ENCODE measurements at places on chromosomes 6 and 20.

GRCh38 chr6:21001736-21002135 is 467.5 kb downstream of the CDKAL1 start:
- no peak for DNase-seq

DNA sequence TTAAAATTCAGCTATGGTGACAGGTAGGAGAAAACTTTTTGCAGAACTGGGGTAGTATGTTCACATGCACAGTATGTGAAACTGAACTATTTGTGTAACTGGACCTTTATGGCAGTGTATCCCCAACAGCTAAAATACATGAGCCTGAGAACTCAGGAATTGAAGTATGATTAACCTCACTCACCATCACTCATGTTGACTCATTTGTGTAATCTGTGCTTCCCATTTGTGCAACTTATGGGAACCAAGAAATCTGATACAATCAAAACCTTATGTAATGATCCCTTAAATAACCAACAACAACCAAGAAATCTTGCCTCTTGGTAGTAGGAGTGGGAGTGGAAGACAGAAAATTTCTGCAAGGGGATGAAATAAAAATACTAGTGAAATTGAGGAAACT is 674.9 kb downstream of the HDGFL1 start:
- no peak for DNase-seq

DNA sequence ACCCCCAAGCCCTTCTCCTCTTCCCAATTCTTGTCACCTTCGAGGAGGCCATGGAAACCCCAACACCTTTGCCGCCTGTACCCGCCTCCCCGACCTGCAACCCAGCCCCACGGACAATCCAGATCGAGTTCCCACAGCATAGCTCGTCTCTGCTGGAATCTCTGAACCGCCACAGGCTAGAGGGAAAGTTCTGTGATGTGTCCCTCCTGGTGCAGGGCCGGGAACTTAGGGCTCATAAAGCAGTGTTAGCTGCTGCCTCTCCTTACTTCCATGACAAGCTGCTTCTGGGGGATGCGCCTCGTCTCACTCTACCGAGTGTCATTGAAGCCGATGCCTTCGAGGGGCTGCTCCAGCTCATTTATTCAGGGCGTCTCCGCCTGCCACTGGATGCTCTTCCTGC is 675 bp downstream of the ZBTB9 start:
- DNase-seq = no peak

DNA sequence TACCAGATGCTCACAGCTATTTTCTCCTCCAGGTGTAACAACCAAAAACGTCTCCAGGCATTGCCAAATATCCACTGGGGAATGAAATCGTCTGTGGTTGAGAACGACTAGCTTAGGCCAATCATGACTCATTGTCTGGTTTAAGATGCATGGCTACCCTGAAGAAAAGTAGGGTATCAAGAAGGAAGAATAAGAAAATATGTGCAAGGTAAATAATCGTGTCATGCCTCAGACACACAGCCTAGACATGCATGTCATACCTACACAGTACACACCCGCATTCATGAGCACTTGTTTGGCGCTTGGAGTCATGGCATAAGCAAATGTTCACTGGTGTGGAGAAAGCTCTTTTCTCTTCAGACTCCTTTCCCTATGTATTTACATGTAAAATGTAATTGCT is 745.7 kb downstream of the MAFB start:
- no peak for DNase-seq

DNA sequence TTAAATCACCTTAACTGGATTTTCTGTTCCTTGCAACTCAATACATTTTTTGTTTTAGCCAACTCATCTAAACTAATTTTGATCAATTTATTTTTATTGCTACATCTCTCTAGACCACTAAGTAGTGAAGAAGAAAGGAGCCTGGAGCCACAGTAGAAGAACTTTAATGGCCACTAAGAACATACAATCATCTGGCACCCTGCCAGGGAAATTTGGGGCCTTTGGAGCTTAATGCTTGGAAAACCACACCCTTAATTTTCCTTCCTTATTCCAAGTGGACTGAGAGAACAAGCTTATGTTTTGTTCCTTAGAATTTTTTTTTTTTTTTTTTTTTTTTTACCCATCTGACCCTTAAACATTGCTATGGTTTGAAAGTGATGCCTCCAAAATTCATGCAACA is 12.0 kb upstream of the GMDS start:
- DNase-seq = no peak

DNA sequence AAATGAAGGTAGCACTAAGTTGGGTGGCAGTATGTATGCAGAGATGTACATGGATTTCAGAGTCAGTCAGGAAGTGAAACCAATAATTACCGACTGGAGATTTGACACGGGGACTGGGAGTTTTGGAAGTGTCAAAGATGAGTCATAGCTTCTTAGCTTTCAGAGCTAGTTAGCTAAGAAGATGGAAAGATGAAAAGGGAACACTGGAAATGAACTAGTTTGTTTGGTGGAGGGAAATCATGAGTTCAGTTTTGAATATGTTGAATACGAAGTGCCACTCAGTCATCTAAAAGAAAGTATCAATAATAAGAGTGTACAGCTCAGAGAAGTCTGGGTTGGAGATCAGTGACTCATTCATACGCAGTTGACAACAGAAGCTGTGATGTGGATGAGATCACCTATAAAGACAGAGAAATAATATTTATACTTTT is 7.5 kb downstream of the ESF1 start:
- no peak for DNase-seq

GRCh38 chr6:118667988-118668387 is 16.6 kb upstream of the CEP85L start:
- DNase-seq = no peak

GRCh38 chr6:44116641-44117382 is 10.4 kb downstream of the MRPL14 start:
- DNase-seq = no peak

DNA sequence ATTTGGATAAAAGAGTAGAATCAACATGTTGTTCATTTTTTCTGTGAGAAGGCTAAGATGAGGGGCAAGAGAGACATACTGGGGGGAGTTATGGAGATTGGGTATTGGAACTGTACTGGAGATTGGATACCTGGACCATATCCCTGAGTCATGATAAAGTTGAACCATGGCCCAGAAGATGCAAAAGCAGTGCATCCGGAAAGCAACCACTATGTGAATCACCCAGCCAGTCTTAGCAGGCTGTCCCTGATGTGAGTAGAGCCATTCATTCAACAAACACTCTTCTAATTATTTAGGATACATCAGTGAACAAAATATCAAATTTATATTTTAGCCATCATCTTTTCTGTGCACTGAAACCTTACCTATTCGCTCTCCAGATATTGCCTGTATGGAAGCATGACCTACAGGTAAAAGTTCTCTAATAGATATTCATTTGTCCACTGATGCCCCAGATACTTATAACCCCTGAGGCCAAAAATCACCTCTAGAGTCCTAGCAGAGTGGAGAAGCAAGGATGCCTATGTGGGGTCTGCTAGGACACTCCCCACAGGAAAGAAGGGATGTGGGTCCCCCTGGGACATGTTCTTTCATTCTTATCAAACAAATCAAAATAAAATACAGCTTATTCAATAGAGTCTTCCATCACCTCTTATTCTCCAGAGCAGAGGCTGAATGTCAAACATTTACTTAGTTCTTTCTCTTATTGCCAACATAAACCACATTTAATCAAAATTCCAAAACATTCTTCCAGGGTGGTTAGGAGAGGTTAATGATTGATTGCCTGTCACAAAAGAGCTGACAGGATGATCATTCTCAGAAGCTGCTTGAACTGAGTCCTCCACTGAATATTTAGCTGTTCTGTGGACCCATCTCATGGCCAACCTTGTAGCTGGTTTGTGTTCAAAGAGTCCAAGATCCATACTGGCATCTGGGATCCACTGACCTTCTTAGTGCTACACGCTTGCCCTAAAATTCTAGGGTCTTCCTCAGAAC is 37.0 kb upstream of the PKHD1 start:
- no peak for DNase-seq

GRCh38 chr6:136134751-136135150 is 115.4 kb downstream of the MTFR2 start:
- no peak for DNase-seq

GRCh38 chr6:105609375-105609991 is 206.6 kb upstream of the PREP start:
- peak; percentile 57 for DNase-seq

GRCh38 chr6:170584954-170585498 is 589 bp upstream of the PDCD2 start:
- DNase-seq = no peak

DNA sequence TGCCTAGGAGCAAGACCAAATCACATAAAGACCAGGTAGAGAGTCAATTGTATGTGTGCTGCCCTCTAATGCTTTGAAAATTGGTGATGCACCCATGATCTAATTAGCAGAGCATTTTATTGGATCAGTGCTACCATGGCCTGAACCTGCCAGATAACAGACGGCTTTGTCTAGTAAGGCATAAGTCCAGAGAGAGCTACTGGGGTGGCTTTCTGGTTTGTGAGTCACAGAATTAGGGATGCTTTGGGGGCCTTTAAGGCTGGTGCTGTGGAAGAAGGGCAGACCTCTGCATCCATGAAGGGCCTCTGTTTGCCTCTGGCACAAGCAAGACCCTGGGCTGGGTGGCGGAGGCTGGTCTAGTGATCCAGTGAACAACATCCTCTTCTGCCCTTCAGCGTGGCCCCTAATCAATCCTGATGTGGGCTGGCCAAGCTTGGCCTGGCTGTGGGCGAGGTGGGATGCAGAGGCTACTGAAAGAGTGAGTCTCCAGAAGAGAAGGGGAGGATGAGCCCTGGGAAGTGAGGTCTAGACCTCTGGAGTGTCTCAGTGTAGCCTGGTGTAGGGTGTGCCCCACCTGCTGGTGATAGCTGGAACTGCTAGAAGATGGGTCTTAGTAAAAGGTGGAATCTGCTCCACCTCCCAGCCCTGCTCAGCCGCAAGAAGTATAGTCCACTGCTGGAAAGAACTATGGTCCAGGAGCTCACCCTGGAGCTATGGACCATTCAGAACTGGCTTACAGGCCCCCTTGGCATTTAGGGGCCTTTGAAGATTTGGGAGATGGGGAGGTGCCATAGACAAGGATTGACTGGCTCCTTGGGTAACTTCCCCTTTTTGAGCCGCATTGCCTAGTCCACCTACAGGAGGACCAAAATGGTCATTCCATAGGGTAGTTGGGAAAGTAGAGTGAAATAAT is 36.7 kb upstream of the AAR2 start:
- DNase-seq = peak; percentile 89

DNA sequence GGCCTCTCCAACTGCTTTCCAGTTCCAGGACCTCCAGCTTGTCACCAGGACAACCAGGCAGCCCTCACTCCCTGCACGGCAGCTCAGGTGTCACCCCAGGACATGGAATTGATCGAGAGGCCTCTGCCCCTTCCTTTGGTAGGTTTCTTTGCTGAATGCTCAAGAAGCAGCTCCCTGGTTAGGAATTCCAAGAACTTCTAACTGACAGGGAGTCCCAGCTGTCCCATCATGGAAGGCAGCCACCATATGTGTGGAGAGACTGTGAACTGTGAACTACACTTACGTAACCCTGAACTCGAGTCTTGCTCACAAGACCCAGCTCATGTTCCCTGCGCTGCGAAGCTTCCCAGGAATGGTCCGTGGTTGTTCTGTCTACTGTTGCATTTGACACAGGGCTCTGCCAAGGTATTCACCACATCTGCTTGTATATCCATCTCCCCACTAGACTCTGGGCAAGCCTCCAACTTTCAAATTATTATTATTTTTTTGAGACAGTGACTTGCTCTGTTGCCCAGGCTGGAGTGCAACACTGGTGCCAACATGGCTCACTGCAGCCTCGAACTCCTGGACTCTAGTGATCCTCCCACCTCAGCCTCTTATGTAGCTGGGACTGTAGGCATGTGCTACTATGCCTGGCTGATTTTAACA is 35.7 kb downstream of the MGME1 start:
- no peak for DNase-seq

DNA sequence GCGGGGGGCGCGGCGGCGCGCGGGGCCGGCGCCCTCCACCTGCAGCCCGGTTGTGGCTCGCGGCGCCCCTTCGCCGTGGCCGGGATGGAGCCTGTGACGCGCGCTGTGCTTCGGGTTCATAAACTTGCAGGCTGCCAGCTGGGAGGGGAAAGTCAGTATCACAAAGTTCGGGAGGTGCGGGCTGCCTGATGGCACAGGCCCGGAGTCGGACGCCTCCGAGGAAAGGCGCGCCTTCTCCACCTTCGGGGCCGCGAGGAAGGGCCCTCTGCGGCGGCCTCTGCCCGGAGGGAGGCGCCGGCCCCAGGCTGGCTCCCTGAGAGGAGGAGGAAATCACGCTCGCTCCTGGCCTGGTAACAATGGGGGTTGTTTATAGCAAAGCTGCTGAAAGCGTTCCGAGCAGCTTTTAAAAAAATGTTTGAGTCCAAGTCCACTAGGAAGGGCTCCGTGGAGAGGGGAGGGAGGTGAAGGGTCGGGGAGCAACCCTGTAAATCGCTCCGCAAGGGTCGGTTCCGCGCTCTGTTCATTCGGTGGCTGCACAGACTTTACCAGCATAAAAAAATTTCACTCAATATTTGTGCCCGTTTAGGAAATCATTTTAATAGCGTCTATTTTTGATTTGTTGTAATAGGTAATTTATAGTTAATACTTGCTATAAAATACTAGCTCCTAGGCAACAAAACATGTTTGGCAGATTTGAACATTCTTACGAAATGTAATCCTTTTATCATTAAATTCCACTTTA is 1.0 kb downstream of the AFDN start:
- peak; percentile 58 for DNase-seq

All from KBM-7 (cell line).